Renal cortical epithelial cell (primary cell): ENCODE measurements at places on chromosomes 2 and 18.

- DNase-seq: peak; percentile 26
Observed at GRCh38 chr18:73164430-73164829, 296.6 kb upstream of the NETO1 start.

DNA sequence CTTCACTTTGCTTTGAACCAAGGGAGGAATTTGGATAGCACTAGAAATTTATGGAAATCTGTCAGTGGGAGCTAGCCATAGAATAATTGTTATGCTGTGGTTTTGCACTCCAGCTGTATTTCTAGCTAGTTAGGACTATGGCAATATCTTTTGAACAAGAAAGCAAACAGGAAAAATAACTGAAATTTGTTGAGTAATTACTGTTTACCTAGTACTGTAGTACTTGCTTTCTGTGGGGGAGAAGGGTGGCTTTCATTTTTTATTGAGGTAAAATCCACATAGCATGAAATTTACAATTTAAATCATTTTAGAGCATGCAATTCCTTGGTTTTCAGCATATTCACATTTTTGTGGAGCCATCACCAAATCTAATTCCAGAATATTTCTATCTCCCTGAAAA is 28.4 kb downstream of the MBD5 start:
- no peak for DNase-seq

GRCh38 chr2:50401772-50402653 is 629.9 kb downstream of the NRXN1 start:
- DNase-seq: peak; percentile 52

DNA sequence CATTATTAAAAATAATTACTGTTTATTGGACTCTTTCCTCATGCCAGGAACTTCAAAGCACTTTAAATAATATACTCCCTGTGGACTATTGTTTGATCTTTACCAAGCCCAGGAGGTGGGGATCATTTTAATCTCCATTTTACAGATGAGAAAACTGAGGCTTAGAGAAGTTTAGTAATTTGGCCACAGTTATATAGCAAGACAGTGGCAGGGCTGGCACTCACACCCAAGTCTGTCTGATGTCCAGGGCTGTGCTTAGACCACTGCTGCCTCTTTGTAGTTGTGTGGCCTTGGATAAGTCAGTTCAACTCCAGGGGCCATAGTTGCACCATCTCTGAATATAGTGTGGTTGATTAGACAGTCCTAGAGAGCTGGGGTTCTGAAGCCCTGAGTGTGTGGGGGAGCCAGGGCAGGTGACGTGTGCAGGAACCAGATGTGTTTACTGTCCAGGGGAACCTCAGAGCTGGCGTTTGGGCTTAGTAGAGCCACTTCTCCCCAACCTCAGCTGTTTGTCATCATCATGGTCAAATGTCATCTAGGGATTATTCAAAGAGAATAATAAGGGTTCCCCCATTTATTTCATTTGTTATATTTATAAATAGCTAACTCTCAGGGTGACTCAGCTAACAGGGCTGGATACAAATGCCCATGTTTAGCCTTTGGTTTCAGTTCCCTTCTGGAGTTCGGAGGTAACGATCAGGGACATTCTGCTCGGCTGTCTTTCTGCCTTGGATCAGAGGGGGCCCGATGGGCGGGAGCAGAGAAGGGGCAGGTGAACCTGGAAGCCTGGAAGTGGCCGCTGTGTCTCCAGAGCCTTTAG is 68.0 kb downstream of the BOLA3 start:
- DNase-seq: no peak

- DNase-seq: peak; percentile 34
Observed at GRCh38 chr2:214575465-214575864, 164.6 kb downstream of the VWC2L start.

GRCh38 chr2:2229626-2230432 is 101.2 kb downstream of the MYT1L start:
- no peak for DNase-seq

GRCh38 chr2:113850687-113851086 is 39.2 kb upstream of the ACTR3 start:
- DNase-seq: no peak

DNA sequence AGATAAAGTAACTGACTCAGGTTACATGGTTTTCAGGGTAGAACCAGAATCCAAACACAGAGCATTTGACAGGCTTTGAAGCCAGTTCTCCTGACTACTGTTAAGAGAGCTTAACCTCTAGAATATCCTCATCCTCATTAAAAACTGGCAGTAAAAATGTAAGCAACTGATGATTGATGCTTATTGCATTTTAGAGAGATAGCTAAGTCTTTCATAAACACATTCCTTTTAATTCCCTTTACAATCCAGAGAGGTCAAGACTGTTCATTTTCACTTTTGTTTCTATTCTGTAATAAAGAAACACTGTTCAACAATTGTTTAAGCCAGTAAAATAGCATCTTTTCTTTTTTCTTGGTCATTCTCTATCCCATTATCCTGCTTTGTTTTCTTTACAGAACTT is 53.9 kb upstream of the RAB27B start:
- DNase-seq: no peak

GRCh38 chr2:133240491-133241223 is 327.6 kb downstream of the NCKAP5 start:
- DNase-seq: no peak

DNA sequence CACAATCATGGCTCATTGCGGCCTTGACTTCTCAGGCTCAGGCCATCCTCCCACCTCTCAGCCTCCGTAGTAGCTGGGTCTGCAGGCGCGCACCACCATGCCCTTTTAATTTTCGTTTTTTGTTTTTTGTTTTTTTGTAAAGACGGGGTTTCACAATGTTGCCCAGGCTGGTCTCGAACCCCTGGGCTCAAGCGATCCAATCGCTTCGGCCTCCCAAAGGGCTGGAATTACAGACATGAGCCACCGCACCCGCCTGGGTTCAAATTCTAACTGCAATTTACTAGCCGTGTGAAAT is 12.3 kb upstream of the DCTN1 start:
- no peak for DNase-seq

- DNase-seq: peak; percentile 45
Observed at GRCh38 chr2:190849774-190850173, 30.8 kb upstream of the GLS start.

DNA sequence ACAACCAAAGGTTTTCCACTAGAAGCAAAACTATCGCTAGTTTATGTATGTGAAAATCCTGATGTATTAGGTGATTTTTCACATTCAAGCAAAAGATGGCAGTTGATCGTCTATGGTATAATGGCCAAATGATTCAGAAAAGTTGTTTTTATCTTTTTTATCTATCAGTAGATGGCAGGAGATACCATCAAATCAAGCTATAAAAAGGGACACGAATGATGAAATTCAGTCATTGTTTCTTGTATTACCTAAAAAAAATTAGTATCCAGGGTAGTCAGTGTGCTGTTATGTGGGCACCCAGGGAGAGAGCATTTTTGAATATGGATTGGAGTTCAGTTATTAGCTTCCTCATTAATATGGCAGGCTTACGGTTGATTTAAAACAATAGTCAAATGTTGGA is 22.9 kb upstream of the CAVIN2 start:
- peak; percentile 24 for DNase-seq

DNA sequence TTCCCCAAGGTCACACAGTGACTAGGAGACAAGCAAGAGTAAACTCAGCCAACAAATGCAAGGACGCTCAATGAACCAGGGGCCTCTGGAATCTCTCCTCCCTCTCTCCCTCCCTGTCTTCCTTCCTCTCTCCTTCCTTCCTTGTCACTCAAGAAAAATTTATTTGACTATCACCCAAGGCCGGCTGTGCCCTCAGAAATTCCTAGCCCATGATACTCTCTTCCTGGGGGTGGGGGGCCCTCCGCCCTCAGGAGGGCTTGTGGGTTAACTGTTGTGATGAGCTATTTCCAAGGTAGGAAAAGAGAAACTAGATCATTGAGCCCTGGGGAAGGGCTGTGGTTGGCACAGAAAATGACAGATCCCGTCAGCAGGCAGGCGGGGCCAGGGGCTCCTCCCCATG is 21.7 kb downstream of the INHBB start:
- peak; percentile 15 for DNase-seq

- DNase-seq: peak; percentile 93
Observed at GRCh38 chr2:204691911-204692510, 146.7 kb downstream of the PARD3B start.

GRCh38 chr2:29070526-29070925 is 3.8 kb downstream of the PCARE start:
- no peak for DNase-seq

- no peak for DNase-seq
Observed at GRCh38 chr2:106532236-106532635, 45.1 kb downstream of the CD8B2 start.

DNA sequence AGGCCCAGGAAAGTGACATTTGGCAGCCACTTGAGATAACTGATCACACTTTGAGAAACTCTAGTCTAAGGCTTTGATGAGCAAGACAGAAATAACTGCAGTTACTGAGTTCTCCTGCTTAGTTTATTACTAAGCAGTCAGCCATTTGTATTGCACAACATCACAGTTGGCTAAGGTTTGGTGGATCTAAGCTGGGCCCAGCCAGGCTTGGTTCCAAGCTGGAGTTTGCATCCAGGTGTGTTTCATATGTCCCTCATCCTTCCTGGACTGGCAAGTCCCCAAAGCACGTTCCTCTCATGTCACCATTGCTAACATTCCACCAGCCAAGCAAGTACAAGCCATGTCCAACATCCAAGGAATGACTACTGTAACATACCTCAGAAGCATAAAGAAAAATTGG is 71.3 kb upstream of the ZNF532 start:
- peak; percentile 85 for DNase-seq

- DNase-seq: no peak
Observed at GRCh38 chr18:21241301-21242048, 557 bp upstream of the GREB1L start.

DNA sequence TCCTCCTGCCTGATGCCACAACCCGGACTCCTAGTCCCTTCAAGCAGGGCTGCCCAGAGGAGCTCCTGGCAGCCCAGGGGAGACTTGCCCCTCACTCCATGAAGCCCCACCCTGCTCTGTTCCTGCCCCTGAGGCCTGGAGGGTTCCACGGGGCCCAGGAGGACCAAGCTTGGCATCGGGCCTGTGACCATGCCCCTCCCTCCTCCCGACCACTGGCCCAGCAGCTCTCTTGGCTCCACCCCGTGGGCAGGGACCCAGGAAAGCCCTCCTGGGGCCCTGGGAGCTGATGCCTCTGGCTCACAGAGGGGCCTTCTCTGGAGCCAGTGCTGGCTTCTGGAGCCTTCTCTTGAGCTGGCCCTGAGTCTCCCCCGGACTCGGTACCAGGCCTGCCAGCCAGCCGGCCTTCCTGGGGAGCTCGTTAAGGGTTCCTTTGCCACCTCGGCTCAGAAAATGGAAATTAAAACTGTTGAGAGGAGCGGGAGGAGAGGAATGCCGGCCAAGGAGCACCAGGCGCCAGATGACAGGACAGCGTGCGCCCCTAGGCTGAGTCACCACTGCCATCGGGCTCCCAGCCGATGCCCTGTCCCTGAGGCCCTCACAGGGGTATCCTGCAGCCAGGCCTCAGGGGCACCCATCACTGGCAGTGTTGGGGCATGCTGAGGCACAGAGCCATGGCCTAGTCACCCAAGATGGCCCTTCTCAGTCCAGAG is 40.6 kb upstream of the SNED1 start:
- no peak for DNase-seq

DNA sequence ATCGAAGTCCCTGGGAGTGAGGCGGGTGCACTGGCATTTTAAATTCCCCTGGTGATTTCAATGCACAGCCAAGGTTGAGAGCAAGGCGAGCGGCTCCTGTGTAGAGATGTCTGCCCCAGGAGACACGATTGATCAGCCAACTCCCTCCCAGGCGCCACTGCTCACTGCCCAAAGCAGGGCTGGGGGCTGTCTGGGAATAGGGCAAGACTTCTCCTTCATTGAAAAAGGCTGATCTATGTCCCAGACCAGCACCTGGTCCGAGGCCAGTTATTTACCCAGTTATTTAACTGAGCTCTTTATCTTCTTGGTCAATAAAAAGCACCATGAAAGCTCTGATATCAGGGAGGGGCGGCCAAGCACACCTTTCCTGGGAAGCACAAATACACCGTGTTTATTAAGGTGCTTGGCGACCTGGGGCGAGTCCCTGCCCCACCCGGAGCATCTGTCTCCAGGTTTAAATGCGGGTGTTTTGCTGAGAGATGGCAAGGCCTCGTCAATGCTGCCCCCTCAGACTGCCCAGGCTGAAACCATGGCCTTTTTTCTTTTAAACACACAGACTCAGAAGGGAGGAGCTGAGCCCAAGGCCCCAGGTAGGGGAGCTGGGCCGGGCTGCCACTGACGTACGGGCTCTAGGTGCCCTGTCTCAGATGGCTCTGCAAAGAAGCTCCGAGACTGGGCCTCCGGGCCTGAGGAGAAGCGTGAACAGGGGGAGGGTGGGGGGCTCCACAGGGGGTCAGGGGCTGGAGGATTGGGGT is 73.9 kb upstream of the HPCAL1 start:
- DNase-seq: no peak

- DNase-seq: no peak
Observed at GRCh38 chr2:167729911-167730310, 517.5 kb downstream of the STK39 start.

DNA sequence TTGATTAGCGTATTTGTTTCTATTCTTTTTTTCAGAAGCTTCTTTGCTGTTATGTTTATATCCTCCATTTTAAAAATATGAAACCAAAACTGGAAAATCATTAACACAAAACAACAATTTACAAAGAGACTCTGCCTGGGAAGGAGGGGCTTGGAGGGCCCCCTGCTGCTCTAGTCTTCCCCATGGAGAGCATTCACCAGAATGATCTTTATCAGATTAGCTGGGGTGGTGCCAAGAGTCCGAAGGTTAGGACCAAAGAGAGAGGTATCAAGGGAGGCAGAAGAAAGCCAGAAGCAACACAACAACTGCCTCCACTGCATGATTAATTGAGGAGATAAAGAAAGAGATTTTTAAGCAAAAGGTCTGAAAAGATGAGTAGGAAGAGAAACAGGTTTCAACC is 218.6 kb downstream of the IRS1 start:
- no peak for DNase-seq

DNA sequence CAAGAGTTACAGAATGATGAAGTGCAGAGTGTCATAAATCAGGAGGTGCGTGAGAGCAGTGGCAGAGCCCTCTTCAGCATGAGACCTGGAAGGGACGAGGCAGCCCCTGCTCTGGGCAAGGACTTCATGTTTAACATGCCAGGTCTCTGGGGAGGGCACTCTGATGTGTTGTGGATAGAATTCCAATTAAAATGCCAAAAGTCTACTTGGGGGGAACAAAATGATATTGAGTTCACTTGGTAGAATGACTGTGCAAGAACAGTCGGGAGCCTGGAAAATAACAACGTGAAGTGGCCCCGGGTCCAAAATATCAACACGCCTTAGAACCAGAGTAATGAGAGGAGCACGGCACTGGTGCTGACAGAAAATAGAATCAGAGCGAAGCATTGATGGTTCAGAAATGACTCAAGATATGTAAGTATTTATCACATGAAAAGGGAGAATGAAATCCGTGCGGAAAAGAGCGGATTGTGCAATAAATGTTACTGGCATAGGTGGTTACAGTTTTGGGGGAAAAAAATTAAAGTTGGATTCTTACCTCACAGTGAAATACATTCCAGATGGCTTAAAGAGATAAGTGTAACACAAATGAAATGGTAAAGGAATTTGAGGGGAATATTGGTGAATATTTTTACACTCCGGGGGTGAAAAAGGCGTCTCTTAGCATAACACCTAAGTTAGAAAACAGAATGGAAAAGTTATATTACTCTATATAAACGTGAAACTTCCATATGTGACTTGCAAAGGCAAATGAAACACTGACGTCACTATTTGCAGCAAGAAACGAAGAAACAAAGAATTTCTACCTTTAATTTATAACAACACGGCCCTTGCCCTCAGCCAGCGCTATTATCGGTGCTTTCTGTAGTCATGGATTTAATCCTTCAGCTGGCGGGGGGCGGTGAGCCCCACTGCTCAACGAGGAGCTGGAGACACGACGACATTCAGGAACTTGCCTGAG is 159.4 kb upstream of the TWIST2 start:
- DNase-seq: no peak
